ENCODE measurements at places on chromosomes 1 and 21.

DNA sequence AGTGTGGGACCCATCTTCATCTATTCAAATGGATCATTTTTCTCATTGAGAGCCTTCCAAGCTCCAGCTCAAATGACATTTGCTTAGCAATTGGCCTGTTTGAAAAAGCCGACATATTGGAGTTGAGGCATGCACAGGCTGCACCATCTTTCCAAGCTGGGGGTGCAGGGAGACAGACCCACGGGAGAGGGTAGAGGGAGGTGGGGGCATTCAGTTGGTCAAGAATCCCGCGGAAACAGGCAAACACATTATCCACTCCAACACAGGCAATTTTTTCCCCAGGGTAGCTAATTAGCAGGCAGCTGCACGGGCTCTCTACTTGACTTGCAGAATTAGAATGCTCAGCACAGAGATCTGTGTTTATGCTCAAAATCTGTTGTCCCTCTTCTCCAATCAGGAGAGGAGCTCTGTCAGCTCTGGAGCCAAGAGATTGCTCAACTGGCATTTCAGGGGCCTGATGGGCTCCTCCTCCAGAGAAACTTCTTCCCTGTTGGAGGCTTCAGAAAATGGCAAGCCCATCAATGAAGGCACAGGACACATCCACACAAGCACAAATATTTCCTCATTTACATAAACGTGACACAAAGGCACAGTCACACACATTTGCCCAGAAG lies 267.8 kb downstream of the FOXD2 start:
- no peak for DNase-seq

- DNase-seq = no peak
These were observed 14.1 kb downstream of the RGL1 start for GRCh38 chr1:183819059-183819458.

DNA sequence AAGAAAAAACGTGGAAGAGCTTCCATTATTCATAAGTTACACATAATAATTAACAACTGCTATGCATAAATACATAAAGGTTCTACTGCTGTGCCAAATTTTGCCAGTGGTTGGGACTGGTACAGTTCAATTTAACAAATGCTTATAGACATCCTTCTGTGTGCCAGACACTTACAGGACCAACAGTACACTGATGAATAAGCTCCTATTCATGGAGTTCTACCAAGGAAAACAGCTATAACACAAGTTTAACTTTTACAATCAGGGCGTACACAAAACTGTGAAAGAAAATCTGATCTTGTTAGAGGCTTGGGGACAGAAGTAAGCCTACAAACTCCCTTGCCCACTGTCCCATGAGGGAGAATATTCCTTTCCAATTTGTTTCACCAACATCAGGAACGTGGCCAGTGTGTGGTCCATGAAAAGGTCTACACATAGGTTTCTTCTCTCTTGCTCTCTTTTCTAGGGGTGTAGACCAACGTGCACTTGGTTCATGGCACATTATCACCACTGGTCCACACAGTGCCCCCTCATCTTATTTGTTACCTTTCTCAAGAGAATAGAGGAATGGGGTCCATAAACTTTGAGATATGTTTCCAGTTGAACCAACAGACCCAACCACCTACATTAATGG lies 10.1 kb downstream of the NRIP1 start:
- DNase-seq = no peak

GRCh38 chr1:9441451-9442133 lies 97.7 kb upstream of the SLC25A33 start:
- DNase-seq = no peak

GRCh38 chr1:7565099-7565750 lies 205.9 kb upstream of the VAMP3 start:
- no peak for DNase-seq

DNA sequence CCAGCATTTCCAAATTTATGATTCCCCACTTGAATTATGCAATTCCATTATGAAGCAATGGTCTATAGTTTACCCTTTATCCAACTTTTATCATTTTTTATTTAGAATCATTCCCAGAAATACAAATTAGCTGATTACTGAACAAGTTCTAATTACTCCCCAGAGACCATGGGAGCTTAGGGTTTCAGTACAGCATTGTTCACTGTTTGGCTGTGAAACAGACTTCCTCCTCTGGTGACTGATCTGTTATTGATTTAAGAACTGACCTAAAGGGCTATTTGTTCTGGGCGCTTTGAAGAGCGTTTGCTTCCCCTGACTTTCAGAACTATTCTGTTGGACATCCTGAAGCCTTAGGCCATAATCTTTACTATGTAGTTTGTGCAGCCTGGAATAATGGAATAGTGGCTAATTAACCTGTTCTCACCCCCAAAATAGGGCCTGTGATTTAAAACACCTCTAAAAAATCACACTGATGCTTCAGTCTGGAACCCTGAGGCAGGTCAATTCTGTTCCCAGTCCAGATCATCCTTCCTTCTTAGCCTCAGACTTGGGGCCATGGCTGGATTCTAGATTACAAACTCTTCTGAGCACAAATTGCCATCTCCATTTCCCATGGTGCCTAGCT lies 58.7 kb downstream of the ALG14 start:
- DNase-seq = no peak

DNA sequence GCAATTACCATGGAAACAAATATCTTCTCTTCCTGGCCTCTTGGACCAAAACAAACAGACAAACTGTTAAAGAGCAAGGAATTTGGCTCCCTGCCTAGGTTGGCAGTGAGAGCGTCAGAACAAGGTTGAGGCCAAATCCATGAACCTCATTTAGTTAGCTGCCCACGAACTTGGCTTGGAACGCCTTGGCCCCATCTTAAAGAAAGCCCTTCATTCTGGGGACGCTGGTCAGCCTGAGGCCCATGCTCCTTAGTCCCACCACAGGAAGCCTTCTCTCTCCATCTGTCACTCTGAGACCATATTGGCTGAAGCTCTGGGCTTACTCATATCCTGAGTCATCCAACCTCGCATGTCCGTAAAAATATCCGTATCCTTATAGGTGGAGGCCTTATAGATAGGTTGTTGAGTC lies 62.4 kb upstream of the DIRAS3 start:
- DNase-seq = no peak

DNA sequence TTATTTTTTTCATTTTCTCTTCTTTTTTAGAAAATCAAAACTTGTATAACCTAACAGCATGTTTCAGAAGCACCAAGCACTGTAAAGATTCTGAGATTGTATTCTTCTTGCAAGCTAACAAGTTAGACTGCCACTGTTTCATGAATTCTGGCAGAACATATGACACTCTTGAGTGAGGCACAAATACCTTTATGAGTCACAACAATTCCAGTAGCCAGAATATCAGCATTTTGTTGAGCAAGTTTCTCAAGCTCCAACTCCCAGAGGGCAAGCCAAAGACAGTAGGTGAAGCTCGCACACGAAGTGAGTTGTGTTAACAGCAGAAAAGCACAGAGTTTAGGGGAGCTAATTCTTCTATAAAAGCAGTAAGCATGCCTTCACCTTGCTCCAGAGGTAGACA lies 268.8 kb upstream of the NCAM2 start:
- DNase-seq = no peak

DNA sequence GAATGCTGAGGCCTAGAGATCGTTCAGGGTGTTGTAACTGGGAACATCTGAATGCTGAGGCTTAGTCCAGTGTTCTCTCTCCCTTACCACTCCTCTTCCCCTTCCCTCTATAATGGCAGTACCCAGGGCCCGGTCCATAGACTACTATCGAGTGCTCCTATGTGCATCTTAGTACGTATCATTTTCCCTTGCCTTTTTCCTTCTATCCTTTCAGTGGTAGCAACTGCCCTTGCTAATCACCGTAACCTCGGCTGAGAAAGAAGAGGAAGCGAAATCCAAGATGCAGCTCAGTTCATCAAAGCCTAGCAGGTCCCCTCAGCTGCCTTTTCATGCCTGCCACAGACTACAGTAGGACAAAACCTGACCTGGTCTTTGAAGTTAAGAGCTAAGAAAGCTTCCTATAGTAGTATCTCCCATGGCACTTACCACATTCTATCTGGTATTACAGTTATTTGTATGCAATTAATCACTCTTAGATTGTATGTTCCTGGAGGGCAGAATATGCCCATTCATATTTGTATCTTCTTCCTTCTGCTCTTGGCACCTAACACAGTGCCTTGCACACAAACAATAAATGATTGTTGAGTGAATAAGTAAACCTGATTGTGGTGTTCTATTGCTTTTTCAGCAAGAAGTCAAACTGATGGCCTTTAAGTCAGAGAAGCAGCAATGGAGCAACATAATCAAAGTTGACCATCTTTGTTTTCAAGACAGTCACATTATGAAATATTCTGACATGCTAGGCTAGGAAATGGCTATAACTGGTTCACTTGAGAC lies 22.4 kb downstream of the CNIH4 start:
- DNase-seq = no peak

GRCh38 chr1:172895761-172896160 lies 155.0 kb downstream of the TNFSF18 start:
- no peak for DNase-seq

DNA sequence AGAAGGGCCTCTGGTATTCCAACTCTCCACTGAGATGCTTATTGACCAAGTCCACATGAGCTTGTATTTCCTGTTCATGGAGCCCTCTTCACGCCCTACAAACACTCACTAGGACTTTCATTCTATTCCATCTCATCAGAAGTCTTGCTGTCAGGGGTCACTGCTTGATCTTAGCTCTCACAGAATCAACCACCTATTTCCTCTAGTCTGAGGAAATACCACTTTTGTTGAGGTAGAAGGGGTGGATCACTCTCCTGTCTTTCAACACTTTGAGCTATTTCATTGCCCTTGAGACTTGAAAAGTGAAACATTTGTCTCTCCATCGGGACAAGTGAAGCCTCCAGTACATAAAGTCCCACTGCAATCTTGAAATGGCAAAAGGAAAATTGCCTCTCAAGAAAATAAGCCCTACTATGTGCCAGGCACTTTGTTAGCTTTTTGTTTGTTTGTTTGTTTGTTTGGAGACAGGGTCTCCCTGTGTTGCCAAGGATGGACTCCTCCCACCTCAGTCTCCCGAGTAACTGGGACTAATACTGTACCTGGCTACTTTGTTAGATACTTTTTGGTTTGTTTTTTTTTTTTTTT lies 19.8 kb upstream of the FAM110D start:
- DNase-seq = no peak

GRCh38 chr1:97739596-97740103 lies 181.2 kb downstream of the DPYD start:
- DNase-seq = no peak

- no peak for DNase-seq
These were observed 151.1 kb upstream of the CAMK1G start for GRCh38 chr1:209432443-209432825.

DNA sequence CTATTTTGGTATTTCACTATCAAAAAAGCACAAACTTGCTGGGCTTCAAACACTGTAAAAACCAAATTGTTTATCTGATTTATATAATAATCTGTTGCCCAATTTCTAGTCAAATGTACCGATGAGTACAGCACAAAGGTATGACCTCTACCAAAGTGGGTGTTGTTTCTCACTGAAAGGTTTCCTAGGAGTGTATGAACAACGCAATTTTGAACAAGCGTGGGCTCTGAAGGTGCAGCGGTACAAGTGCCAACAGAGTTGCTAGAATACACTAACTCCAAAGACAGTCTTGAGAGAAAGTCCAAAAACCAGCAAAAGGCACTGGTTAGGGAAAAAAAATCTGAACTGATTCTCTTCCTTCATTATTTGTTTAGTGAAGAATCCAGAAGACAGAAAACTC lies 130.4 kb downstream of the ATP1B1 start:
- no peak for DNase-seq

GRCh38 chr1:159274631-159275030 lies 27.5 kb upstream of the FCER1A start:
- no peak for DNase-seq

- DNase-seq = no peak
These were observed 104.1 kb downstream of the SYF2 start for GRCh38 chr1:25128121-25128621.

DNA sequence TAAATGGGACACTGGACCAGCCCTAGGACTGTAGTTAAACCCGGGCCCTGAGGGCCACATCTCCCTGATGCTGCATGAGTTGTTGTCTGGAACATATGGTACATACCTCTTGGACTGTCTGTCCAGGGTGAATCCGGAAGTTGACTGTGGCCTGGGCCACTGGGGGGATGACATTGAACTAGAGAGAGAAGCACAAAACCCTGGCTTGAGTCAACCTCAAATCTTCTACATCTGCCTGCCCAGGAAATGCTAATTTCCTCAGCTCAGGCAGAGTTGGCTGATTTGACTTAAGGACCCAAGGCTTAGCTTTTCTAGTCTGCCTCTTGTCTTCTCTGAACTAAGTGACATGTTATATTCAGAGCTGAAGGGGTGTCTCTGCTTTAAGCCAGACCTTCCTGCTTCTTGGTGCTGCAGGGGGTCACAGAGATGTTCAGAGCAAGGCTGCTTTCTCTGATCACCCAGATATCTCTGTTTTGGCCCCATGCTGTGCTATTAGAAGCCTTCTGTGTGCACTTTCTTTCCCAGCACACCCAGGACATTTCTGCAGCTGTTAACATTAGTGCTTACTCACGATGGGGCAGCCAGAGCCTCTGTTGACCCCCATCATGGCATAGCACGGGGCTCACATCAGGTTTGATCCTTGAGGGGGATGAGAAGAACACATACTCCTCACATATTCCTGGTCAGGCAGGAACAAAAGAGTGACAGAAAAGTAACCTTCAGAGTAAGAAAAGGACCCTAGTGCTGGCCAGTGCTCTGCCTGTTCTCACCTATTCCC lies 9.6 kb downstream of the PM20D1 start:
- no peak for DNase-seq

DNA sequence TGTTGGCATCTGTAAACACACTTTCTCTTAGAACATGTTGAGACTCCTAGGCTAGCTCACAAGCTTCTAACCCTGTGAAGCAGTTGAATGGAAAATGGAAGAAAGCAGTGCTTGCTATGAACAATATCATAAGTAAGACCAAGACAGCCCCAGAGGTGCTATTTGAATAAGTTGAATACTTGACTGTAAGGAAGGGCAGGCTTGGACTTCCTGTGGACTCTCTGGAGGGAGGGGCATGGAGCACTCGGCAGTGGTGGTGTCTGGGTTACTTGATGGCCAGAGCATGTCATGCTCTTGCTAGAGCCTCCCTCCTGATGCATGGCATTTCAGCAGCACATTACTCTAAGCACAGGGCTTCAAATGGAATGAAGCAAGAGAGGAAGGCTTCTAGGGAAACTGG lies 60.0 kb downstream of the MRPS6 start:
- DNase-seq = no peak

DNA sequence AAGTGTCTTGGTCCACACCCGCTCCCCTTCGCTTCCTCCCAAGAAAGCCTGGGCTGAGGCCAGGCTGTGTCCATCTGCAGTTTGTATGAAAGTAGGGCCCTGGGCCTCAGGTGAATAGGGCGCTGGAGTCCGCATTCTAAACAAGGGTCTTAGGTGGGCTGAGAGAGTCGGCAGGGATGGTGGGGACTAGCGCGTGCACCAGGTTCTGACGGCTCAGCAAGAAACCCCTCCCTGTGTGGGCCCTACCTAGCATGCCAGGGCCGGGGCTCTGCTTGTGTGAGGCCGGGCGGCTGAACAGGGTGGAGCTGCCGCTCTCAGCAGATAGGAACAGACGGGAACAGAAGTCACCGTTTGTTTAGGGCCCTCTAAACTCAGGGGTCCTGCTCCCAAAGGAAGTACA lies 1.7 kb downstream of the ACTRT2 start:
- no peak for DNase-seq

- no peak for DNase-seq
These were observed 217.9 kb downstream of the NEGR1 start for GRCh38 chr1:72064196-72065075.

Measured in stimulated activated naive CD4-positive, alpha-beta T cell (primary cell).